Amniotic epithelial cell (primary cell): ENCODE measurements at places on chromosomes 3 and 15.
A peak's percentile ranks its signal among the peaks of the same experiment; 100 is the strongest.

DNA sequence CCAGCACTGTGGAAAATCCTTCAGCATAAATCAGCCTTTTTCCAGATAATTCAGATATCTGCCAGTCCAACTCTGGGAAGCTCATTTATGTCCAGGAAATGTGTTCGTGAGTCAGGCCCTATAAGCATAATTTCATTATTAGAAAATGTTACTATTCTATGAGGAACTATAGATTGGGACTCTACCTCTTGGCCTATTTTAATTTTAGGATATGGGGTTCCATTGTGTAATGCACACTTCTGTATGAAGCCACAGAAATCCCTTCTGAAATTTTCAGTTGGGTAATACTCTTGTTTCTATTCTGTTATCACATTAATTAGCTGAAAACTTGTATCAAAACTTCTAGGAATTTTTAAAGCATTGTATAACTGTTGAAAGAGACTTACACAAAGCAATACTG is 43.9 kb upstream of the IL12A start:
- DNase-seq, result no peak

GRCh38 chr3:27544372-27544865 is 60.2 kb upstream of the SLC4A7 start:
- DNase-seq, result peak; percentile 42

DNA sequence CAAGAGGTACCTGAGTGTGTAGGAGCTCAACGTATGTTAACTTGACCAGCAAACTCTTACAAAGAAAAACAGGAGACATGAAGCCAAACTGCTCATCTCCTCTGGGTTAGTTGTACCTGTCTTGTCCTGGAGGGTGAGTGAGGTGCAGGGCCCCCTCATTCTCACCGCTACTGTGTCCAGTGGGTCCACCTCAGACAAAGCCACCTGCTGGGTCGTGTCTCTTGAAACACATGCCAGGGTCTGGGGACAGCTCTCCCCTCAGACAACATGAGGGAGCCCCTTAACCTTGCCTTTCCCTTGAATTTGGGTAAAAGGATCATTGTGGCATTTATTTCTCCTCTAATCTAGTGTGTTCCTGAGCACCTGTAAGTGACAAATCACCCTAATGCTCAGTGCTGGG is 185.6 kb downstream of the TLE3 start:
- no peak for DNase-seq

DNA sequence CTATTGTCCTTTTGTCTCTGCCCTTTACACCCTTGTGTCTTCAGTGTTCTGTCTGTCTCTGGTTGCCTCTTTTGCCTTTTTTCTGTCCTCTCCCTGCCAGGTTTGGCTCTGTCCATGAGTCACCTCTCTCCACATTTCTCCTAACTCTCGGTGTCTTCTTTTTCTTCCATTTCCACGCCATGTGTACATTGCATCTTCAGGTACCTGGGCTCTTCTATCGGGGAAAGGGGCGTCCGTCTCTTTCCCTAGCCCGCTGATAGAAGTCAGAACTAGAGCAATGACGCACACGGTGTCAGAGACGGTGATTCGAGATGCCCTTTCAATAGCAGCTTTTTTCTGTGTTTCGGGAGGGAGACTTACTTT is 641 bp downstream of the OPA1 start:
- peak; percentile 17 for DNase-seq

- peak; percentile 17 for DNase-seq
Measured at GRCh38 chr3:186742618-186743380, 25.6 kb downstream of the KNG1 start.

DNA sequence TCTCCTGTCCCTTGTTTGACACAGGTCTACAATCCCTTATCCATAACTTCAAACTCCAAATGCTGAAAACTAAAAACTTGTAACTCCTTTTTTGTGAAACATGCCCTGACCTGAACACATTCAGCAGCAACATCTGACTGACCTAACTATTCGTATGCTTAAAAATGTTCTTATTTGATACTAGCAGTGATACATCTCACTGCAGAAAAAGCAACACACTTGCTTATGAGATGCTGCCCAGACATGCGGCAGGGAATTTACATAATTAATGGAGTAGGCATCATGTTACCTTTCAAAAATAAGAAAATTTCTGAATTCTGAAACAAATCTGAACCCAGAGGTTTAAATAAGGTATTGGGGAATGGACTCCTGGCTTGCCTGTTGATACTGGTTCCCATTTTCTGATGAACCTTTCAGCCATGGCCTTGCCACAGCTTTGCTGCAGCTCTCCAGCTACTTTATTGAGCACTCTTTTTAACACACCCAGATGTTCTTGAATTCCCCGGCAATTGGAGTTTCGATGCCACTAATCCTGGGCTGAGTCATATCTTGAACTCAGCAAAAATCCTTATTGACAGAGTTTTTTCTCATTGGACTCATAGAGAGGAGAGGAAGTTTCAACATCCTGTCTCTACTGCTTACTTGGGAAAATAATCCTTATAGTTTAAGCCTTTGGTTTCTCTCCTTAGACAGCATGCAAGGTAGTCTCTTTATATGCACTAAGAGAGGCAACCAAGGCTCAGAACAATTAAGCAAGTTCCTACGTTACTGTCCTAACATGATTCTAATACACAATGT is 296.6 kb upstream of the LMCD1 start:
- peak; percentile 7 for DNase-seq

DNA sequence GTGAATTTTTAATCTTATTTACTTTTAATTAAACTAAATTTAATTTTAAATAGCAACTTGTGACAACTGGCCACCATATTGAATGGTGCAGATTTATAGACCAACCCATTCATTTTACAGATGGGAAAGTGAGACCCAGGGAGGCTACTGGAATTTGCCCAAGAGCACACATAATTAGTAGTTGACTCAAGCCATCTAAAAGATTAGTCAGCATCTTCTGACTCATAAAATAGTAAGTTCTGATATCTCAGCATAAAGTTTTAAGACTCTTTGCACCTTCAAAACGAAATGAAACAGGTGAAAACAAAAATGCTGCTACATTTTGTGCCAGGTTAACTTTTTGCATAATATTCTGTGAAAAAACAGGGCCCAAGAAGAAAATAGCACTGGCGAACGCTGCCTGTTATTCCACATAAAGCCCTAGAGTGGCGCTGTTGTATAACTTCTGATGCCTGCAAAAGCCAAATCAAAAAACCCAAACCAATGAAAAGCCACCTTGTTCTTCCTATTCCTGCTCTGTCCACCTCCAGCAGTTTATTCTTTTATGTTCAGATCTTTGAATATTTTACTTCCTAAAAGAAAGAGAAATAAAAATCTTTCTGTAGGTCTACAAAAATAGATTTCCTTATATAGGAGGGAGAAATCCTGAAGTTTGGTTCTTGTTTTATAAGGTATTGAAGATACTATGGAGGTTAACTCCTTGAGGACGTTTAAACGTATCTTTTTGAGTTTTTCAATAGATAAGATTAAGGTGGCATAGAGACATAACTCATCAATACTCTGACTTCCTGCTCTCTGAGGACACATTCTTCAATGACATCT is 62.8 kb downstream of the OTOL1 start:
- peak; percentile 53 for DNase-seq

DNA sequence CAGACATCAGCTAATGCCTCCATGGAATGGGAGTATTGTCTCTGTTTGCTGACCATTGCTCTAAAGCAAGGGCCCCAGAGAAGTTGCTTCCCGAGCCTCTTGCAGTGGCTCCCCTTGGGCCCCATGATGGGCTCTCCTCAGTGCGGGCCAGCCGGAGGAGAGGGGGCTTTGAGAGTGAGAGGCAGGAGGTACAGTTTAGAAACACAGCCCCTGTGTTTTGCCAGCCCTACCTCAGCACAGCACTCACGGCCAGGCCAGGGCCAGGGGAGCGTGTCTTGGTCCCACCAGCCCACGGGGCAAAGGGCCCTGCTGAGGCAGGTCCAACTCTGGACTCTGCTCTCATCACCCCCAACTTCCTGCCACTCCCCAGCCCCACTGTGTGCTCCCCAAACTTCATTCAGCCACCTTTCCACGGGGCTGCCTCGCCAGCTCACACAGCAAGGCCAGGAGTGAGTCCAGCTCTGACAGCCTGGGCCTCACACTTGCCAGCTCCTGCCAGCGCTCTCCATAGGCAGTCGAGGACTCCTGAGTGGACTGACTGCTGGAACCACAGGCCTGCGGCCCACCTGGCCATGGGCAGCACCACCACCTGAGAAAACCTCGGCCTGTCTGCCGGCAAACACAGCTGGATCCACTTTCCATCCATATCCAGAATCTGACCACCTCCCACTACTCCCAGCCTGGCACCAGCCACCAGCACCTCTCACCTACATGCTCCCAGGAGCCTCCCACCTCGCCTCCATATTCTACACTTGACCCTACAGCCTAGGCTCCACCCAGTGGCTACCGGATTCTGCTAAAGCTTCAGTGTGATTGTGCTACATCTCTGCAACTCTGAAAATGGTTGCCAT is 99.0 kb downstream of the TLE3 start:
- no peak for DNase-seq

DNA sequence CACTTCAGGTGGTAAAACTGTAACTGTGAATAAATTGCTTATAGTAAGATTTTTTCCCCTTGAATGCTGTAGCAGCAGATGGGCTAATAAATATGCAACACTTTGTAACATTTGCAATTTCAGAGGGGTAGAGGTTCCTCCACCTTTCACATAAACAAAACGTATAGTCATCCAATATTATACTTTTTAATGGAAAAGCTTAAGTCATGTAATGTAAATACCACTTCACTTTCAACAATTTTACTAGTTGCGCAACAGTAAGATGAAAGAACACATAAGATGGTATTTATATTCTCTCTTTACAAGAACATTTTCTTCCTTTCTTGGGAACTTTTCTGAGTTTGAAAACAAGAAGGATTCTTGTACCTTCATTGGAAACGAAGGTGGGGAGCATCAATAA is 56.6 kb upstream of the FAM3D start:
- peak; percentile 12 for DNase-seq

DNA sequence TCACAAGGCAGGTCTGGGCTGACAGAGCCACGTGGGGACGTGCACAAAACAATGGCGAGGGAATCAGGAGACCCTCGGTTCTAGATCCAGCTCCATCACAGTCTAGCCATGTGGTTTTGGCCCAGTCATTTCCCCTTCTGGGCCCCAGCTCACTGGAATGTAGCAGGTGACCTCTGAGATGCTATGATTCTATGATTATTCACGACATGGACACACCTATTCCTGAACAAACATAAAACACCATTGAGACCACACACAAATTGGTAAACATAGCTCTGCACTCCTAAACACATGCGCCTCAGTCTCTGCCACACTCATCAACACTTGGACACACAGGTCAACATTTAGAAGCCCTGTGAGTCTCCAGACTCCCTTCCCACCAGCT is 9.0 kb downstream of the IGDCC4 start:
- DNase-seq, result no peak

GRCh38 chr3:31240013-31240412 is 292.7 kb upstream of the STT3B start:
- DNase-seq, result no peak

DNA sequence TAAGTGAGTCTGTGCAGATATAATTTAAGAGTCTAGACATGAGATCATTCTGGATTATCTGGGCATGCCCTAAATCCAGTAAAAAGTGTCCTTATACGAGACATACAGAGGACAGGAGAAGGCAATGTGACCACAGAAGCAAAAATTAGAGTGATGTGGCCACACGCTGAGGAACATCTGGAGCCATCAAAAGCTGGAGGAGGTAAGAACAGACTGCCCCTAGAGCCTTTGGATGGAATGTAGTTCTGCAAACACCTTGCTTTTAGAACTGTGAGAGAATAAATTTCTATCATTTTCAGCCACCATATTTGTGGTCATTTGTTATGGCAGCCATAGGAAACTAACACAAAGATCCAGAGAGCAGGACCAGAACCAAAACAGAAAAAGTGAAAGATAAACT is 41.0 kb downstream of the CD200 start:
- DNase-seq, result no peak

- no peak for DNase-seq
Measured at GRCh38 chr15:96625256-96625655, 294.8 kb downstream of the NR2F2 start.

DNA sequence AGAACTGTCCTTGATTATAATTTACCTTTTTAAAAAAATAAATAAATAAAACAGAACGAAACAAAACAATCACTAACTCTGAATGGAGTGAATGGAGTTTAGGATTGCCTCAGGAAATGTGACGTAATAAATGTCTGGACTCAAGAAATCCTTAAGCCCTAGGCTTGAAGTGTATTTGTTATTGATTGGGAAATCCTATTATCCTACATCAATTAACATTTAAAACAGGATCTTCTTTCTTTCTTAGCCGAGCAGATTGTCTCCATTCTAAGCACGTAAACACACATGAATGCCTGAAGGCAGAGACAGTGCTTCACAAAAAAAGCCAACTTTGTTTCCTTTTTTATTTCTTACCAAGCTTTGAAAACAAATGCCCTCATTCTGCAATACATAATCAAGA is 33.4 kb downstream of the KAT2B start:
- no peak for DNase-seq
